Endothelial cell (in vitro differentiated cells): ENCODE measurements at places on chromosomes 4 and X. TPM values are rescaled to one million over a fixed set of nuclear protein-coding genes. Genes with fewer than 3 reads are reported as not detected.

The RTL9 gene
- not detected for total RNA-seq

The PFKFB1 gene
- total RNA-seq: 0.49 TPM

The TBC1D19 gene
- total RNA-seq: 5.2 TPM

GRCh38 chr4:82842593-82842992, 44.0 kb upstream of the SCD5 start:
- DNase-seq: no peak

- DNase-seq: no peak
Observed at GRCh38 chr4:113607998-113608397, 153.5 kb downstream of the CAMK2D start.

DNA sequence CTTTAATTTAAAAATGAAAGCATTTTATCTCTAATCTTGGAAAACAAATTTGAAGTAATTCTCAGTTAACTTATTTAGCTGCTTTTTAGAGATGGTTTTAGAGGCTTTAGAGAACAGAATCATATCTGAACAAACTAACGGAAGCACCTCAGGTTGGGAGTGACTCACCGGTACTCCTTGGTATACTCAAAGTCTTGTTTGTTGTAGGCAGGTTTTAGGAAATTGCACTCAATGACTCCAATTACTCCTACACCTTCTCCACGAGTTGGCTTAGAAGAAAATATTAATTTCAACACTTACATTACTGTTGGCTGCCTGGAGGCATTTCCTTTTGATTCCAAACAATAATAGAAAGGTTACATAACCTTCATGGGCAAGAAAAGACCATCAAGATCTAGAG, 23.6 kb downstream of the MORC4 start:
- DNase-seq: no peak
